ENCODE measurements at places on chromosomes 5 and 9.

- peak; percentile 61 for DNase-seq
Measured at GRCh38 chr9:1005043-1005667, 28.7 kb downstream of the DMRT3 start.

GRCh38 chr5:73393611-73394489 is 54.7 kb downstream of the FOXD1 start:
- no peak for DNase-seq

- no peak for DNase-seq
Measured at GRCh38 chr5:29079771-29080170, 2041.4 kb upstream of the CDH9 start.

DNA sequence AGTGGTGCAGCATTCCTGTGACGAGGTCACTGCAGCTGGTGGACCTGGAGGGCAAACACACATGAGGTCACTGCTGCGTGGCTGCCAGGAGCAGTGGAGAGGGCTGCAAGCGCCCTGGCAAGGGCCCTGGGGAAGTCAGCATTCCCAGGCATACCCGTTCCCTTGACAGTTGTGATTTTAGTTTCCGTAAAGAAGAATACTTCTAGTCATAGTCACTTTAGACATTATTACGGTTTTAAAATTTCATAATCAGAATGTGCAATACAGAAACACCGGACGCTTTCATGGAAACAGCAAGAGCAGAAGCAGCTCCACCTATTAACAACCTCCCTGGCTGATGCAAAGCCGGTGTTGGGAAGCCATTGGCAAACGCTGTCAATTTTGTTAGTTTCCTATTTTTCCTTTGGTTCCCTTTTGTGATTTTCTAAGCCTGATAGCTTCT is 129.8 kb downstream of the GADD45G start:
- no peak for DNase-seq

GRCh38 chr9:107874591-107875369 is 385.2 kb upstream of the KLF4 start:
- no peak for DNase-seq

- no peak for DNase-seq
Measured at GRCh38 chr5:148844433-148845280, 18.2 kb downstream of the ADRB2 start.

- peak; percentile 42 for DNase-seq
Measured at GRCh38 chr5:78751872-78752271, 103.3 kb upstream of the LHFPL2 start.

DNA sequence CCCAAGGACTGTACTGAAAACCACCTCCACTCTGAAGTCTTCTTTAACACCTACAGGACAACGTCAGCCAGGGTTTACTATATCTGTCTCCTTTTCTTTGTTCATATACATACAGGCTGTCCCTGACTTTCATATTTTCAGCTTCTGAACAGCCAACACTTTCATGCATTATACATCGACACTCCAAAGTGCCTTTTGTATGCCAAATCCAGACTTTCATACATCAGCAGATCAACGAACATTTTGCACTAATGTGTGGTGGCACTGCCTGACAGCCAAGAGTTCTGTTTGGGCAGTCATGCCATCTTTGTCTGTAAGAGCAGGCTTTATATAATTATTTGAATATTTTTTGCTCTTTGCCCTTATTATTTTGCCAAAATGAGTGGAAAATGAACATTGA is 487.4 kb downstream of the CETN3 start:
- DNase-seq = no peak

GRCh38 chr9:101265261-101265660 is 119.5 kb downstream of the BAAT start:
- no peak for DNase-seq

- DNase-seq = no peak
Measured at GRCh38 chr9:35852267-35852815, 17.9 kb downstream of the OR13J1 start.

- peak; percentile 14 for DNase-seq
Measured at GRCh38 chr5:124053340-124053739, 541.4 kb downstream of the CSNK1G3 start.

DNA sequence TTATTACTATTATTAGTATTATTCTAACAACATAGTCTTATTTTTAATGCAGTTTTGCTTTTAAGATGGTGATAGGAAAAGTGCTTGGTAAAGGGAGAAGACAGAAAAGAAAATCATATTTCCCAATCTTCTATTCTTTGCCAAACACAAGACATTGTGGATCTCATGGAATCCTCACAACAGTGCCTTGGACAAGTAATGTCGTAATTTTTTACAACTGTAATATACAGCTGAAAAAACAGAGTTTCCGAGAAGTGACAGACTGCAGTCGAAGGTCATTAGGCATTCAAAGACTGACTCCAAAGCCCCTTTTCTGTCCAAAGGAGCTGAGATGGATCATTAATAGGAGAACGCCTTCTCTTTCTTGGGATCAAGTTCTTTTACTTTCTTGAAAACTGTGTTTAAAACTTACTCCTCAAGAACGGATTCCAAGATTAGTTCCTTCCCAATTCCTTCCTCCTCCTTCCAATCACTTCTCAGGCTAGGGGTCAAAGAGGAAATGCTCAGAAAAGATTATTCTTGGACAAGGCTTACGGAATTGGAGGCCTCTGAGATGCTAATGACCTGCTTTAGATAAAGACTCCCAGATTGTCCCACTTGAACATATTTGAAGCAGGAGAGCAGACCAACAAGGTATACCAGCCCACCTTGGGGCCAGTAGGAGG is 24.3 kb upstream of the TRIM32 start:
- peak; percentile 46 for DNase-seq

- DNase-seq = no peak
Measured at GRCh38 chr5:124034083-124034700, 522.2 kb downstream of the CSNK1G3 start.

- peak; percentile 91 for DNase-seq
Measured at GRCh38 chr5:81755320-81755719, 4.4 kb upstream of the SSBP2 start.

DNA sequence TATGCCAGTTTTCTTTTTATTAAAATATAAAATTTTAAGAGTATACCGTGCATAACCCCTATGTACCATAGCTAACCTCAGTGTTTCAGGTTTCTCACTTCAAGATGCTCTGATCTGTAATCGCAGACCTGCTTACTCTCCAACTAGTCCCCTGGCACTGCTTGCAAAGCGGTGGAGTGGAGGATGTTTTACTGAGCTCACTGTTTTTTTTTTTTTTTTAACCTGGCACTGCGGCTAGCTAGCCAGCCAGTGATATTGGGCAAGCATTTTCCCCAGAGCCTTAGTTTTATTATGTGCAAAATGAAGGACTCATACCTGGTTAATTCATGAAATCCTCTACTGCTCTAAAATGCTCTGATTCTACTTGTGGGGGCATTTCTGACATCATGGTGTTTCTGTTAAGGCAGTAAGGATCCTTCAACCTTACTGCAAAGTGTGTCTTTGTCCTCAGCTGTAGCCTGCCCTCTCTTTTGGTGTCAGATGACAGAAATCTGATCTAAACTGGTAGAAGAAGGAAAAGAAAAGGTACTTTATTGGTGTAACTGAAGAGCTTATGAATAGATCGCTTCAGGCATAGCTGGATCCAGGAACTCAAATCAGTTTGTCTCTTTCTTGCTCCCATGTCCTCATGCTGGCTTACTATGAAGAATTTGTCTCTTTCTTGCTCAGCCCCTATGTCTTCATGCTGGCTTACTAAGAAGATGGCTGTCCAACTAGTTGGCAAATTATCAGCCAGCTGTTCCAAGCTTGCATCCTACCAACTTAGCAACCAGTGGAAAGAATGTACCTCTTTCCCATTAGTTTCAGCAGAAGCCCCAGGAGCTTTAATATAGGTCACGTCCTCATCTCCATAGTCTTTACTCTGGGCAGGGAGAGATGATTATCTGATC is 59.8 kb downstream of the DOCK2 start:
- peak; percentile 83 for DNase-seq

DNA sequence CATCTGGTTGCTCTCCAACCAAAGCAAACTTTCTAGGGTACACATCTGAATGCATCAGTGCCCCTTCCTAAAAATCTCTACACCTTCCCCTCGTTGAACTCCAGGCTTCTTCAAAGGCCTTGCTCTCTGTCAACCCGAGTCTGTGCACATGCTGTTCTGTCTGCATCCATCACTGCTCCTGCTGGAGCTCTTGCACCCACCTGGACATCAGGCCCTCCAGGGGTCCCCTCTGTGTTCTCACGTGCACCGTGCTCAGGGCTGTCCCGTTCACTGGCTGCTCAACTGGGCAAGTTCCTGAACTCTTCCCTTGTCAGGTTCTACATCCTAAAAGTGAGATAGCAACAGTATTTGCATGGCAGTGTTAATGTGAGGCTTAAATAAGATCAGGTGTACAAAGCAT is 62.7 kb upstream of the ANGPTL2 start:
- DNase-seq = no peak

DNA sequence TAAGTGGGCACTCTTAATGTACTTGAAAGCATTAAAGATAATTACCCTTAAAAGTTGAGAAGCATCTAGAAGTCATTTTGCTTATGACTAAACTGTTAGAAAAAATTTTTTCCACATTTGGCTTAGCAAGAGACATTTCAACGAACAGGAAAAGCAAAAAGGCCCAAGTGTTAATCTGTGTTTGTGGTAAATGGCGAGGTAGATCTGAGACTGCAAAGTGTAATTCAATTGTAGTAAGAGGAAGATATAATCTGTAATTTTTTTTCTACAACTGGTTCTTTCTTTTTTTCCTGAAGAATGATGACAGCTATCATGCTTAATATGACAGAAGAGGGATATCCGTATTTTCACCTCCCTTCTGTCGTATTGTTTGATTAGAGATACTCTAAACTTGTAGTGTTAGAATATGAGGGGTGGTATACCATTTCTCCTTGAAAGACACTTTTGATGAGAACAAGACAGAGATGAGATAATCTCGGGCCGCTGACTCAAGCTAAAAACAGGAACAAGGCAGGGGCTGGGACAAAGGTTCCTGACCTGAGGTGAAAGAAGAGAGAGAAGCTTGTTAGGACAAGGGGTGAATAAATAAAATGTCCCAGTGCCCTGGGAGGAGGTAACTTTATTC is 459.3 kb upstream of the ZNF608 start:
- no peak for DNase-seq

DNA sequence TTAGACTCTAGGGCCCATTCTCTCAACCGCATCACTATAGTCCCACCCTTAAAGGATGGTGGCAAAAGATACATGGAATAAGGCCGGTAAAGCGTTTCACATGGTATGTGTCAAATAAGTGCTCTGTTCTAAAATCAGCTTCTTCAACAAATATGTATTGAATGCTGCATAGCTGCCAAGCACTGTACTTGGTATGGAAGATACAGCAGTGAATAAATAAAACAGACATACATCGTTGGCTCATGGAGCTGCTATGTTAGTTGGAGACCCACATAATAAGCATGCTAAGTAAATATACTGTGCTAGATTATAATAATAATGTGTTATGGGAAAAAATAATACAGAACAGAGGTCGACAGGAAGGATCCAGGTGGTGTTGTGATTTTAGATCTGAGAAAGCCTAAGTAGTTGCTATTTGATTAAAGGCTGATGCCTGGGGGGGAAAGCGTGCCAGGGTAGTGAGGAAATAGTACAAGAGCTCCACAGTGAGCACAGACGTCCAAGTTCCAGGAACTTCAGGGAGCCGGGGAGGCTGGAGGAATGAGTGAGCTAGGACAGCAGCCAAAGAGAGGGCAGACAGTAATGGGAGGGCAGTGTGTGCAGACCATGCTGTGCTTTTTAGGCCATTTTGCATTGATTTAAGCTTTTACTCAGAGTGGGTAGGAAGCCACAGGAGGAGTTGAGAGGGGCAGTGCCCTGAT is 93.7 kb downstream of the JAKMIP2 start:
- peak; percentile 44 for DNase-seq

DNA sequence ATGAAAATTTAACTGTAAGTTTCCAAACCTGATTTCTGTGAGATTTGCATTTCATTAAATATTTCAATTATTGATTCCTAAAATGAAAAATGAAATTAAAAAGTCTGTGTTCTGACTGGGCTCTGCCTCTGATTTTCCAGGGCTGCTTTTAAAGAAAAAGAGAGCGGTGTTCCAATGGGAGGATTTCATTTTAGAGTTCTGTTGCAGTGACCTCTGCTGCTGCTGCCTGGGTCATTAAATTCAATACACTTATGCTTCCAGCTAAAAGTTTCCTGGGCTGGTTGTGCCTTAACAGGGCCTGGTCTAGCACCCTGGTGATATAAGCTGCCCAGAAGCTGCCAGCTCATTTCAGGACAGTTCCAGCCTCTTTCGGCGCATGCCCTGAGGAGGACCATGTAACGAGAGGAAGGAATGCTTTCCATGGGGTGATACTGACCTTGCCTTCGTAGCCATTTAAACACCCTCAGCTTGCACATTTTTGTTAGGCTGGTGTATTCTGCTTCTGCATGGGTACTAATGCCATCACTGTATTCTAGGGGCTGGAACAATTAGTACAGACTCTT is 93.3 kb downstream of the TMEM174 start:
- no peak for DNase-seq

DNA sequence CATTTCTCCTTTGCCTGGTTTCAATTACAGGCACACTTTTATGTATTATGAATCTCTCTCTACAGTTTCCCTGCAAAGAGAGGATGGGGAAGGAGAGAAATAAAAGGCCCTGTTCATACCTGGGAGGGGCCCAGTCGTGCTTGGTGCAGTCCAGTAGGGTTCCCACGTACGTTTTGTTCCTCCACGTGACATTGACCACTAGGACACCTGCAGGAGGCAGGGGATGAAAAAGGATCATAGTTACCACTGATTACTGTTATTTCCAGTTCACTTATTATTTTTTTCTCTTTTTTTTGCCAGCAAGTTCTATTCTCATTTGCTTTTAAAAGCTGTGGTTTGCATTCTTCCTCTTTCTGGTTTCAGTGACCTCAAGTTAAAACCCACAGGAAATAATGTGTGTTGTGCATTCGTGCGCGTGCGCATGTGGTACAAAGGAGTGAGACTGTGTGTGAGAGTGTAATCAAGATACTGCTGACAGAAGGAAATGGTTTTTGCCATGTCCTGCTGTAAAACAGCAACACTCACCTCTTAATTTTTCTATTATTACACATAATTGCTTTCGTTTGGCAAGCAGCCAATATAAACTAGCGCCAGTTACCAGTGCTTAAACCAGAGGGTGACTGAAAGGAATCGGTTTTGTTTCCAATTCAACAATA is 96.8 kb downstream of the ZNF608 start:
- peak; percentile 62 for DNase-seq

GRCh38 chr9:136568288-136569081 is 22.6 kb upstream of the NOTCH1 start:
- DNase-seq = no peak
